ENCODE measurements at places on chromosomes 5 and 9.

GRCh38 chr9:132411091-132411508, 1.1 kb downstream of the CFAP77 start:
- peak; percentile 35 for DNase-seq

DNA sequence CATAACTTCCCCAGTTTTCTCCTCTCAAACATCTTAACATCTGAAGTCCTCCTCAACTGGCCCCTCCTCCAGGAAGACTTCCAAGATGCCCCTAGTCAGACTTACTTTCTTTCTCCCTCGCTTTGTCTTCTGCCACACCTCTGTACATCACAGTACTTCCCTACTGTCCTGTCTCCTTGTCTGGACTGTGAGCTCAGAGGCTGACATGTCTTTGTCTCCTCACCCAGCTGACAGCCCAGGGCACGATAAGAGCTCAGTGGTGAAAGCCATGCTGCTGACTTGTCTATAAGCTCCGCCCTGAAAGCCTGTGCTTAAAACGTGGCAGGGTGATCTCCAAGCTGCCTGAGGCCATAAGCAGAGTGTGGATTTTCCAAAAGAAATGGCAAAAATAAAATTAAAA, 33.0 kb upstream of the SLC25A51 start:
- no peak for DNase-seq

- DNase-seq = no peak
These were observed 54.0 kb downstream of the TMEM161B start for GRCh38 chr5:88214655-88215054.

DNA sequence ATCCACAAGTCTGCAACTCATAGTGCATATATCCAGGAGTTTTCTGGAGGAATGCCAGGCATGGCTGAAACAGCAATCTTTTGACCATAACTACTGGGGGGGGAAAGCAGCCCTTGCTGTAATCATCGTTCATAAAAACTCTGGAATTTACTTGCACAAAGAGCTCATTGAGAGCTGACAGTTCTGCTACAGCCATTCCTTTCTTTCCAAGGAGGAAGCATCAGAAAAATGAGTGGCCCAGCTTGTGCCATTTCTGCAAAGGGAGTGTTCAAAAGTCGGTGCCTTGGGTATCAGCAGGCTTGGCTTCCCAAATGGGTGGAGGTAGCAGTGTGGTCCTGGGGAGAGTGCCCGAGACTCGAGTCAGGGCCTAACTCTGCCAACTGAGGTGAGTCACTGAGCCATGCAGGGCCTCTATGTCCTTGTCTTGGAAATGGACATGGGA, 101.5 kb downstream of the GCNT1 start:
- no peak for DNase-seq

- peak; percentile 52 for DNase-seq
These were observed at the start of gene MRPS2 for GRCh38 chr9:135500525-135501260. MRPS2 (plus strand) TSS chr9:135500682; CDS start chr9:135500711, 29 bp downstream.

DNA sequence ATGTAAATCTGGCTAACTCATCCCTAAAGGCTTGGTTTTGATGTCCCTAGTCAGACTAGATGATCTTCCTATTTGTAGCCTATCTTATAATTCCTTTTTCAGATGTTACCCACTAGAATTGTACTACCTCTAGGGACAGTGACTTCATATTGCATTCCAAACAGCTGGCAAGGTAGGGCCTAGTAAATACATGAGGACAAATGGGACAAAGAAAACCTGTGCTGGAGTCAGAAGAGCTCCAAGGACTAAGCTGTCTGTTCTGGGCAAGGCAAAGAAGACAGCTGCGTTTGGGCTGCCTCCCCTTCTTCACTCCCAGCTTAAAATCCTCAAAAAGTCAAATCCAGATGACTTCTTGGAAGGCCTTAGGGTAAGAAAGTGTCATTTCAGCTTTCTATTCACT, 10.0 kb downstream of the DMXL1 start:
- DNase-seq = no peak

GRCh38 chr9:2418619-2419018, 203.0 kb upstream of the VLDLR start:
- DNase-seq = no peak

- no peak for DNase-seq
These were observed 93.3 kb upstream of the SLC44A1 start for GRCh38 chr9:105150991-105151685.

DNA sequence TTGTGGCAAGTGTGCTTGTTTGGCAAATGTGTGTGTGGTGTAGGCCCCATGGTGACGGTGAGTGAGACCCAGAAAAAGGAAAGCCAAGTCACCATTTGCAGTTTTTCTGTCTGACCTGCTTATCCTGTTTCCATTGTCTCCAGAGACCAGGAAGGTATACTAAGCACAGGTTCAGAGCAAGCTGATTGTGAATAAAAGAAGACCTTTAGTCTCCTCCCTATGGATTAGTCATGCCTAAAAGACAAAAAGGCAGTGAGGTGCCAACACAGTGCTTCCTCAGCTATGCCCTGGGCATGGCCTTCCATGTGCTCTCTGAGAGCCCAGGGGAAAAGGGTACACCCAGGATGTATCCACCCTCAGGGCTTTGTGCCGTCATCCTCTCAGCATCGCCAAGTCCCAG, 49.2 kb upstream of the SHOC1 start:
- DNase-seq = no peak

- DNase-seq = no peak
These were observed 44.9 kb downstream of the PLEKHG4B start for GRCh38 chr5:136901-137300.

DNA sequence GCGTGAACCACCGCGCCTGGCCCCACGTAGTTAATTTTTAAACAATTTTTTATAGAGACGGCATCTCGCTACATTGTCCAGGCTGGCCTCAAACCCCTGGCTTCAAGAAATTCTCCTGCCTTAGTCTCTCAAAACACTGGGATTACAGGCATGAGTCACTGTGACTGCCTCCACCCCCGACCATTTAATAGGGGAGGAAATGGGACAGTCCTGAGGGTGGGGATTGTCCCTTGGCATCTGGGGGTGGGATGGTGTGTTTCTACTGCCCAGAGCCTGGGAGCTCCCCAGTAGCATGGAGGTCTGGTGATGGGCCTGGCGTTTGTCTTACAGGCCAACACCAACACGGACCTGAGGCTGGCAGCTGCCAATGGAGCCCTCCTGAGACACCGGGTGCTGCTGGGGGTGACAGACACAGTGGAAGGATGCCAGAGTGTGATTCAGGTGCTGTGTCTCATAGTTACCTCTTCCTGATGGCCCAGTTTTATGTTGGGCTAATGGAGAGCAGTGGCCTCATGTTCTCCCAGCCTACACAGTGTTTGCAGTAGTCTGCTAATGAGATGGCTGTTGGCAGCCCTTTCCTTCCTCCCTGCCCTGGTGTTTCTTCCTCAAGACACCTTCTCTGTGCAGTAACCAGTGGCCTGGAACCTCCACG, 22.5 kb downstream of the TMEM268 start:
- no peak for DNase-seq

DNA sequence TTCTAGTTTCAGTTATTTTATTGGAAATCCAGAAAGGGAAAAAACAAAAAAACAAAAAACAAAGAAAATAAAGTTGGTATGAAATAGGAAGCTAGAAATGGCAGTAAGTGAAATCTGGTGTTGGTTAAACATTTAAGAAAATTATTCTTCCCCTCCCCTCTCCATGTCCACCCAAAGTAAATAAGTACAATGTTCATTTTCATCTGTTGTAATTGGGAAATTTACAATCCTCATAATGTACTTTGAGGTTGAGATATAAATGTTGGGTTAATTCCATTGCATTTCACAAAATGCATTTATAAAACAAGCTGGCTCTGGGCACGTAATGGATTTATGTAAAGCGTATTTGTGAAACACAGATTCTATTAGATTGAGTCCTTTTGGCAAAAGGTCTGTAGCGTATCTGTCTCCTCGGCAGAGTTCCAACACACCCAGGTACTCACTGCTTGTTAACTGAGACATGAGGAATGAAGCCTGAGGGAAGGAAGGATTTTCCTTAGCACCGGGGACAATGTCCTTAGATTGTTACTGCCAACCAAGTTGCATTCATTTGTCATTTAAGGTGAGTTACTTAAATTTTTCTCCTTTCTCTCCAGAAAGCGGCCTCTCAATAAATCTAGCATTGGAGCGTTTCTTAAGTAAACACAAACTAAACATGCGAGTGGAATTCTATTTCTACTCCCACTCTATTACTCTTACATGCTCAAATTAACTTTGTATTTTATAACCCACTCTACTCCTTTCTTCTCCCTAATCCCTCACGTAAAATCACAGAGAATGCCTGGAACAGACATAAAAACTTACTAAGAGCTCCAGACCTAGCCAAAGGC, 912.3 kb upstream of the WWC1 start:
- DNase-seq = no peak

GRCh38 chr9:3947588-3947845, 352.4 kb downstream of the GLIS3 start:
- DNase-seq = no peak

GRCh38 chr9:73667749-73668148, 516.1 kb downstream of the ANXA1 start:
- DNase-seq = no peak

DNA sequence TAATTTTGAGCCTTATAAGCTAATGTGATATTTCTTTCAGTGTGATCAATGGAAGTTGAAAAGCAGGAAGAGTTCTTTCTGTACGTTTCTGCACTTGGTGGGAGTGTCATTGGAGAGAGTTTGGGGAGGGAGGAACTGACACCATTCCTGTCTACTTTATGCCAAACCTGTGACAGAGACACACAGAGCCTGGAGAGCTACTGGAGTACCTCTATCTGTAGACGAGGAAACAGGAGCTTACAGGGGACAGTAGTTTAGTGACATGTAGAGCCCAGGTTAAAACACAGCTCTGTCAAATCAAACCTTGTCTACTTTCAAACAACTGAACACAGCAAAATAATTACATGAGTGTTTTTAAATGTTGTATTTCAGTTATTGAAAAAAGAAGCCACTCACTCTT, 103.6 kb downstream of the PDE4D start:
- DNase-seq = no peak

GRCh38 chr9:65409471-65409980, 124.5 kb upstream of the FOXD4L5 start:
- no peak for DNase-seq

- DNase-seq = no peak
These were observed 4.6 kb upstream of the ANP32B start for GRCh38 chr9:97978371-97979130.

GRCh38 chr5:74140409-74140808, 500.1 kb downstream of the ENC1 start:
- no peak for DNase-seq

Data from stimulated activated CD4-positive, alpha-beta T cell treated with anti-CD3 and anti-CD28 coated beads, TNF-alpha, amount 100 ng/mL, for 1 hour (primary cell).